Smooth muscle cell of the umbilical artery (primary cell): ENCODE measurements at places on chromosomes 7 and 10. TPM values are rescaled to one million over a fixed set of nuclear protein-coding genes. Genes with fewer than 3 reads are reported as not detected.

ZNF138 gene
- total RNA-seq = 4.8 and 6.1 TPM in 2 replicates

SFTPA2 gene
- not detected in 2 replicates for total RNA-seq

FANK1 gene
- 4.5 and 4.6 TPM in 2 replicates for total RNA-seq

COMTD1 gene
- total RNA-seq = 1.5 and 2.7 TPM in 2 replicates

SP4 gene
- total RNA-seq = 3.0 and 6.0 TPM in 2 replicates

SPDYE3 gene
- not detected in 2 replicates for total RNA-seq

WIPF3 gene
- total RNA-seq = not detected in 2 replicates

GPR26 gene
- not detected in 2 replicates for total RNA-seq

HOXA5 gene
- 1.8 and 2.7 TPM in 2 replicates for total RNA-seq

RGR gene
- total RNA-seq = not detected in 2 replicates

GRID1 gene
- 0.09 and 0.30 TPM in 2 replicates for total RNA-seq

IFIT1B gene
- total RNA-seq = not detected in 2 replicates
